Neural progenitor cell (in vitro differentiated cells): ENCODE measurements at places on chromosomes 7 and 10.

DNA sequence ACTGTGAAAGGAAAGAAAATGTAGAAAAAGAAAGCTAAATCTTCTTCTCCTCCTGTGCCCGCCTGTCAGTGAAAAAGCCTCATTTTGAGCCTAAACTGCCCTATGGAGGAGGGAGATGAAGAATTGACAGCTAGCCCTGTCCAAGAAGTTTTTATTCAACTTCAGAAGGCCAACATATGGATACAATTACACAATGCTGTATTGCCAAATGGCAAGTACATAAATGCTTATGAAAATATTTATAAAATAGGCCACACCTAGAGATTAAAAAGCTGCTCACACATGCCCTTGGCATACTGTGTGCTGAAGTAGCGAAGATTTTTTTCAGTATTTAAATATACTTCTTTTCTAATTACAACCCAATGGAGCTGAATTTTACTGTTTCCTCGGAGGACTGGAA is 65.1 kb upstream of the NEBL start:
- DNase-seq, result no peak

DNA sequence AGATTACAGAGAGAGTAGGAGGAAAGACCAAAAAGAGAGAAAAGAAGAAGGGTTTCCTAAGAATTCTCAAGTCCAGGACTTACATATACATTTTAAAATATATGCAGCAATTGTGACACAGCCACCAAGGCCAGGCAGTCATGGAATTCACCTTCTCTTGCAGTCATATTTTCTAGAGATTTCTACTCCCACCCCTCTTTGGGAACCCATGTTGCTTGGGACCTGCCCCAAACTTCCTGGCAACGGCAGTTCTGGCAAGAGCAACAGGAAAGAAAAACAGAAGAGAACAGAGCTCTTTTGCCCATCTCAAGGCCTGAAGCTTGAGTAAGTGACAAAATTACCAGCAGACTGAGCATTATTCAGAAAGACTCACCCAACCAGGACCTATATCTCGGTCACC is 128.3 kb upstream of the ASAH2 start:
- DNase-seq, result no peak

GRCh38 chr7:30594048-30594539 is 584 bp upstream of the GARS1 start:
- DNase-seq, result peak; percentile 70

DNA sequence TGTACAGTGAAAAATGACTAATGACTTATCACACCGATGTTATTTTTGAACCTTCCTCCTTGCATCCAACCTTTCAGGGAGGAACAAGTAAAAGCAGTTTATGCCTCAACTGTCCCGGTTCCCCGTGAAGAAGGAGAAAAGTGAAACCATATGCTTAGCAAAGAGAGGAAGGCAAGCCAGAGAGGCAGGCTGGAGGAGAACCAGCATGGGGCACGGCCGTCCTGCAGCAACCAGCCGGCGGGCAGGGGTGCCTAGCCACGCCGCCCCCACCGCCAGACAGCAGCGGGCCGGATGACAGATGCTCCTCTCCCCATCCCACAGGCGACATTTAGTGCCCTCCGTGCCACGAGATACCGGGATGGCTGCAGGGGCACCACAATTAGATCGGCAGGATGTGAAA is 421.4 kb upstream of the MGMT start:
- no peak for DNase-seq

GRCh38 chr10:35563261-35563891 is 41.8 kb upstream of the GJD4 start:
- DNase-seq, result peak; percentile 76
